Activated CD4-positive, CD25-positive, alpha-beta regulatory T cell treated with anti-CD3 and anti-CD28 coated beads, Interleukin-2, amount 50 U/mL, for 16 hours (primary cell): ENCODE measurements at places on chromosomes 16 and 17.

DNA sequence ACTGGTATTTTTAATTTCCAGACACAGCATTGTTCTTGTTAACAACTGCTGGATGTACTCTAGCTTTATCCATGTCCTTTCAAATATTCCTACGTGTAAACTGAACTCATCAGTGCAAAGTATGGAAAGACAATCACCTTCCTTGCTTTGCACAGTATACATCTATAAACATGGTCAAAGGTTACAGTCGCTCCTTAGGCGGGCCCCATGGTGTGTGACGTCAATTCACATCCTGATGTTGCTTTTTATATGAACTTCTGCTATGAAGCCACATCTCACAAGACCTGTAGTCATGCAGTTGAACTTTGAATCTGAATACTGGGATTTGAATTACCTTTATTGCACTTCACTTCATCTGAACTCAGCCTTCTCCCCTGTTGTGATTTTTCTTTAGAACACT lies 447.6 kb upstream of the PSMD7 start:
- no peak for DNase-seq

DNA sequence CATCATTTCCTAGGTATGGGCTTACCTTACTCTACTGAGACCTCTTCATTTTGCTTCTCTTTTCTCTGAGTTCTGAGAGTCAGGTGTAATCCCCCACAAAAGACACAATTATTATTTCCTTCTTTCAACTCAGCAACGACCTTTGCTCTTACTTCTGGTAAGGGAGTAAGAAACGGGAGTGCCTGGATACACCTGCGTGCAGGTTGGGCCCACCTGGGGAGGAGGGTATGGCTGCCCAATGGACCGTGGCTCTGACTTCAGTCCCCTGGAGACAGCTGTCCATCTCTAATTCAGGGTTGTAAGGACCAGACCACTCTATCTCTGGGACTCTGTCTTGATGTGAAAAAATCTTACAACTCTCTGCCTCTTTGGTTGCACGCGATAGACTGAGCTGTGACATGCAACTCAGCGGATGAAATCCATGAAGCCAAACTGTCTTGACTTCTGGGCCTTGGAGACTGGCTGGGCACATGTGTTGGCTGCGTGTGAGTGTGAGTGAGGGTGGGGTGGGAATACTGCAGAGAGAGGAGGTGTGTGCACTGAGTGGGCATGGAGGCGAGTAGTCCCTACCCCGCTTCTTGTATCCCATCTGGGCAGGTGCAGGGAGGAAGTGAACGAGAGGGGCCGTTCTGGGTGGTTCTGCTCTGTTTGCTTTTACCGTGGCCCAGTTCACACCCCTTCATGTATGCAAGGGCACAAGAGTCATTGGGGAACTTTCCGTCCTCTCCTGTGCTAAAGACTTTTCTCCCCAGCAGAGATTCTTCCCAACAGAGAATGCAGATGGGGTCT lies 1.2 kb downstream of the TMEM238L start:
- no peak for DNase-seq

DNA sequence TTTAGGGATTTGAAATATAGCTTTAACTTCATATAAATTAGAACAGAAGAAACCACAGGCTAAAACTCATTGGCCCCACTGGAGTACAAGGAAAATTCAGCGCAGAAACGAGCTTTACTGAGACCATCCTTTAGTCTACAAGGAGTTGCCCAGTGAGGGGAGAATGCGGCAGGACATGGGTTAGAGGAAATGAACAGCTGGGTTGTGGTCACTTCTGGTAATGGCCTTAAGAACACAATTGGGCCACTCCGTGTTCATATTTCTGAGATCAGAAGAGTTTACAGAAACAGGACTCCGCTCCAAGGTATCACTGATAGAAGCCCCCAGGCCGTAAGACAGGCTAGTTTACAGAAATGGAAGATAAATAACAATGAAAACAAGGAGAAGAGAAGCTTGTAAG lies 188.3 kb downstream of the ZFHX3 start:
- no peak for DNase-seq

DNA sequence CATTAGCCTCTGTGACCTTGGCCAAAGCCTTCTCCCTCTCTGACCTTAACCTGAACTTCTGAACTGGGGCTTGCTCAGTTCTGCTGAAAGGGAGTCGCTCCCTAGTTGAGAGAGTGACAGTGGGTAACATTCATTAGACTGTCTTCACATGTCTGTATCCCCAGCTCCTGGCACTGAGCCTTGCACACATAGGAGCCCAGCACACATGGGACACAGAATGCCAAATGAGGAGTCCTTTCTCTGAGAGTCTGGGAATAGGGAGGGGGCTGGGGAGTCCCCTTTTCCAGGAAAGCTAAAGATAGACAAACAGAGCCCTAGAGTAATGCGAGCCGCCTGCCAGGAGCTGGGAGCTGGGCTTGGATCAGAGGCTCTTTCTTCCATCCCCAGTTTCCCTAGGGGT lies 2.5 kb downstream of the TAC4 start:
- DNase-seq, result no peak

- no peak for DNase-seq
Observed at GRCh38 chr16:11634312-11634711, 33.9 kb upstream of the SNN start.

GRCh38 chr17:63911657-63912100 lies 621 bp upstream of the CSHL1 start:
- DNase-seq, result peak; percentile 40

- no peak for DNase-seq
Observed at GRCh38 chr16:83561876-83562275, 245.9 kb upstream of the HSBP1 start.

DNA sequence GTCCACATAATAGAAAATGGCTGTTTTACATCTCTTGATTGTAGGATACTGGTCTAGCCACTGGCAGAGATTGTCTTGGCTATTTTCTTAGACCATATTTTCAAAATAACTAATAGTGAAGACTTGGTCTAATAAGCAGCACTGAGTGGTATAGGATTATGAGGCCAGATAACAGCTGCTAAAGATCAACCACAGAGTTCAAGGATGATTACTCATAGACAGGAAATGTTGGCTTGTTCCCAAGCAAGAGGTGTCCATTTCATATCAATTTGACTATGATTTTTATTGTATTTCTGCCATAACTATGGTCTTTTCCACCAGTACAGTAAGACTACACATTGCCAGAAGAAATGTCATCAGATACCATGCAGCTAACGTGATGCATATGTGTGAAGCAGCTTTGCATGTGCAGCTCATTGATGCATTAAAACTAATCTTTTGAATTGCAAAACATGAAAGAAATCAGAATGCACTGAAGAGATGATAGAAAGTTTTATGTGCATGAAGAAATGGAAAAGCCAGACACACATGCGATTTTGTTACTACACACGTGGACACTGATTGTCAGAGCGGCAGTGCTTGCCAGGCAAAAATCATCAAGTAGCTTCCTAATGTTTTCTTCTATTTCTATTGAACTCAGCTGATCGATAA lies 693.3 kb downstream of the CDH11 start:
- DNase-seq, result no peak

DNA sequence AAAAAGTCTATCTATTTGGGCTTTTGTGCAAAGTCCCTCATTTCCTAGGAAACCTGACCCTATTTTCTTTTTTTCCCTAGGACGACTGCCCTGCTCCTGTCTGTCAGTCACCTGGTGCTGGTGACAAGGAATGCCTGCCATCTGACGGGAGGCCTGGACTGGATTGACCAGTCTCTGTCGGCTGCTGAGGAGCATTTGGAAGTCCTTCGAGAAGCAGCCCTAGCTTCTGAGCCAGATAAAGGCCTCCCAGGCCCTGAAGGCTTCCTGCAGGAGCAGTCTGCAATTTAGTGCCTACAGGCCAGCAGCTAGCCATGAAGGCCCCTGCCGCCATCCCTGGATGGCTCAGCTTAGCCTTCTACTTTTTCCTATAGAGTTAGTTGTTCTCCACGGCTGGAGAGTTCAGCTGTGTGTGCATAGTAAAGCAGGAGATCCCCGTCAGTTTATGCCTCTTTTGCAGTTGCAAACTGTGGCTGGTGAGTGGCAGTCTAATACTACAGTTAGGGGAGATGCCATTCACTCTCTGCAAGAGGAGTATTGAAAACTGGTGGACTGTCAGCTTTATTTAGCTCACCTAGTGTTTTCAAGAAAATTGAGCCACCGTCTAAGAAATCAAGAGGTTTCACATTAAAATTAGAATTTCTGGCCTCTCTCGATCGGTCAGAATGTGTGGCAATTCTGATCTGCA lies 12.9 kb downstream of the TMEM98 start:
- DNase-seq, result no peak

GRCh38 chr17:45241328-45242028 lies 19.8 kb downstream of the FMNL1 start:
- DNase-seq, result no peak

DNA sequence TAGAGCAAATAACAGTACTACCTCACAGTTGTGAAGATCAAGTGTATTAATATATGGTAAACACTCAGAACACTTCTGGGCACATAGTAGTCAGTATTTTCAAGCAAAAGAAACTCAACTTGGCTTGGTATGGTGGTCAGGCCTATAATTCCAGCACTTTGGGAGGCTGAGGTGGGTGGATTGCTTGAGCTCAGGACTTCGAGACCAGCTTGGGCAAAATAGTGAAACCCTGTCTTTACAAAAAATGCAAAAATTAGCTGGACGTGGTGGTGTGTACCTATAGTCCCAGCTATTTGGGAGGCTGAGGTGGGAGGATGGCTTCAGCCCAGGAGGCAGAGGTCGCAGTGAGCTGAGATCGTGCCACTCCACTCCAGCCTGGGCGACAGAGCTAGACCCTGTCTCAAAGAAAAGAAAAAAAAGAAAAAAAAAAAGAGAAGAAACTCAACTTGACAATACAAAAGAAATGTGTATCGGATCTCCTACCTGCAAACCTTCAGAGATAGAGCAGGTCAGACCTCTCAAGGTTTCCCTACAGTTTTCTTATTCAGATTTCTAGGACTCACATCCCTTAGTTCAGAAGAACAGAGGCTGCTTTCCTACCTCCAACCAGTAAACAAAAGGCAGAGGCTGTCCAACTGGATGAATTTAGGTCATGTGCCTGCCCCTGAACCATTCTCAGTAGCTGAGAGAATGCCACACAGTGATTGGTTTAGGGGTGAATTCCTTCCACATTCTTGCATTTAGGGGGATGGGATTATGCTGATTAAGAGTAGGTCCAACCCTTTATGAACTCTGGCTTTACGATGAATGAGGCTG lies 1.7 kb upstream of the KPNA2 start:
- DNase-seq, result no peak

- no peak for DNase-seq
Observed at GRCh38 chr17:78072961-78073360, 55.6 kb downstream of the TMC6 start.

GRCh38 chr16:4194661-4195060 lies 47.2 kb downstream of the SRL start:
- no peak for DNase-seq
